Brain pericyte (primary cell): ENCODE measurements at places on chromosomes 7 and 10.

GRCh38 chr7:36314491-36314890, 75.2 kb upstream of the ANLN start:
- DNase-seq = no peak

GRCh38 chr7:25527665-25528170, 299.4 kb upstream of the NPVF start:
- no peak for DNase-seq

DNA sequence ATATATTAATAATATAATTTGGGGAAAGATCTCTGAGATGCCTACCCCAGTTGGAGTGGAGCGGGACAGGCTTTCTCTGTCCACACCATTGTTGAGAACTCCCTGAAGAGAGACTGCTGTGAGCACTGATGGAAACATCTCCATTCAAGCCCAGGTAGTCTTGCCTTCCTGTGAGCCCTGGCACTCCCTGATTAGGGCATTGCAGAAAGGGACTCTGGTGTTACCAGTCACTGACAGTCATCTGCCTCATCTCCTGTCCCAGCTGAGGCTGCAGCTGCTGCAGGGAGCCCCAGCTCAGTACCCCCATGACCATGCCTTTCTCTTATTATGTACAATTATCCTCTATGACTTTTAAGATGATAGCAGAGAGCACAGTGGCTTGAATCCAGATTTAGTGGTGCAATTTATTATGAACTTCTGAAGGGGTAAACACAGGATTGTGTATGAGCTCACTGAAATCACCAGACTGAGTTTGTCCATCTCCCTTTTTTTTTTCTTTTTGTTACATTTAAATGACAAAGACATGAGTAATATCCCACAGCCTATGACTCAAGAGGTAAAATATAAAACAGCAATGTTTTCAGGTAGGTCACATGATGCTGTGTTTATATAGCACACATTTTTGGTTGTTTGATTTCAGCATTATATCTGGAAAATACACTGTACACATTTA, 236.9 kb downstream of the SLC25A13 start:
- no peak for DNase-seq

DNA sequence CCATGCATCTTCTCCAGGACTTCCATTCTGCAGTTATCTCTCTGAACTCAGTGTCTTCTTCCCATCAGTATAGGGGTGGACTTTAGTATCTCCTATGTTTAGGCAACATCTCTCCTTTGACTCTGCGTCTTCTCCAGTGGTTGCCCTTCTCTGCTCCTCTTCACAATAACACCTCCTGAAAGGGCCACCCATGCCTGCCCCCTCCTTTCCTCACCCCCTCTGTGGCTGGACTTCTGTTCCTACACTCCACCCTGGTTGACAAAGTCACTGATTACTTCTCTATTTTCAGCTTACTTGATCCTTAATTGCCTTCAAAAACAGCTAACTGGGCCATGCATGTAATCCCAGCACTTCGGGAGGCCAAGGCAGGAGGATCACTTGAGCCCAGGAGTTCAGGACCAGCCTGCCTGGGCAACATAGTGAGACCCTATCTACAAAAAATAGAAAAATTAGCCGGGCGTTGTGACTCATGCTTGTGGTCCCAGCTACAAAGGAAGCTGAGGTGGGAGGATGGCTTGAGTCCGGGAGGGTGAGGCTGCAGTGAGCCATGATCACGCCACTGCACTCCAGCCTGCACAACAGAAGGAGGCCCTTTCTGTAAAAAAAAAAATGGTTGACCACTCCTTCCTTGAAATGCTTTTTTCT, 13.7 kb downstream of the SRGN start:
- DNase-seq = no peak

DNA sequence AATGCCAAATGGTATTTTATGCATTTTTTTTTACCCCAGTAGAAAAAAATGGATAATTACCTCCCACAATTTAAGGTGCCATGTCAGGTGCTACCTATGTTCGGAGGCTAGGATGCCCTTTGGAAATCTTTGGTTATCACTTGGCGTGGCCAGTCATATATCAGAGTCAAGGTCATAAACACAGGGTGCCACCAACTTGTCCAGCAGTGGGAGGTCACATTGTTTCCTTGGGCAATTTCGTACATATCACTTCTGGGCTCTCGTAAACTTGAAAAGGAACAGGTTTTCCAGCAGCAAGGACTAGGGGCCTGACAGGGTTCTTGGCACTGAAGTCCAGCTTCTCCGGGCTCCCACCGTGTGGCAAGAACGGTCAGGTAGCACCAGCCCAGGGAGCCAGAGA, 48.0 kb upstream of the BHLHA15 start:
- no peak for DNase-seq

GRCh38 chr7:144414815-144415214, 11.3 kb upstream of the NOBOX start:
- no peak for DNase-seq

DNA sequence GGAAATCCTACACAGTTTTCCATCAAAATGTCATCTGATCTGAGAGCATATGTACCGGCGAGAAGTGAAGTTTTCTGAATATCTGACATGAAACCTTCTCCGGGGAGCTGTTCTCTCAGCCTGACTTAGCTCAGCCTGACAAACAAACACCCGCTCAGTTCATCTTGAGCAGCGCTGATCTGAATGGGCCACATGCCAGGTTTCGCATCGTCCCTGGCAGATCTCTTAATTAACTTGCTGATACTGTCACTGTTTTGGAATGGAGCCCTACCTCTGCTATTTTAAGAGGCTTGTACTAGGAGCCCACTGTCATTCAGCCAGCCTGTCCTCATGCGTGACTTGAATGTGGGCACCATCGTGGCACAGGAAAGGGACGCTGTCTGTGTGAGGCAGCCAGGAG, 109.2 kb downstream of the STRA8 start:
- DNase-seq = no peak

DNA sequence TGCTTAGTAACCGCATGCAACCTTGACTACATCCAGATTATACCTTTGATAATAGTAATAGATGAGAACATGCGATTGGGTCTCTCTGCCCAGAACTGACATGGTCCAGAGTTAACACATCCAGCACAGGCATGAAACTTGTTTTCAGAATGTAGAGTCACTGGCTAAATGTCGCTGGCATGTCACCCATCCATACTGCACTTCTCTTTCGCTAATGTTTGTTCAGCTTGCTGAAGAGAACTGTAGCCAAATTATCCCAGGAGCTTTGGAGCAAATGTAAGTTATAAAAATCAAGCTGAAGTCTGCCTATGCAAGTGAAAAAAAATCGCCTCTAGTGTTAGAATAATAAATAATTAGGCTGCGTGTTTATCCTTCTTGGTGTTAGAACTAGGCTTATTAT, 98.2 kb downstream of the PRTFDC1 start:
- no peak for DNase-seq

DNA sequence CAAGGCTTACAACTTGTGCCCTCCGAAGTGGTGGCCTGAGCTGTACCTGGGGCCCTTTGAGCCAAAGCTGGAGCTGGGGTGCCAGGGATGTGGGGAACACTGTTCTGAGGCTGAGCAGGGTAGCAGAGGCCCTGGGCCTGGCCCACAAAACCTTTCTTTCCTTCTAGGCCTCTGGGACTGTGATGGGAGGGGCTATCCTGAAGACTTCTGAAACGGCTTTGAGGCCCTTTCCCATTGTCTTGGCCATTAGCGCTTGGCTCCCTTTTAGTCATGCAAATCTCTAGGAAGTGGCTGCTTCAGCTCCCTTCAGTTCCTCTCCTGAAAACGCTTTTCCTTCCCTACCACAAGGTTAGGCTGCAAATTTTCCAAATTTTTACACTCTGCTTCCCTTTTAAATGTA, 16.8 kb upstream of the CRYGN start:
- no peak for DNase-seq

GRCh38 chr10:72472306-72472705, 117.6 kb upstream of the DNAJB12 start:
- no peak for DNase-seq

DNA sequence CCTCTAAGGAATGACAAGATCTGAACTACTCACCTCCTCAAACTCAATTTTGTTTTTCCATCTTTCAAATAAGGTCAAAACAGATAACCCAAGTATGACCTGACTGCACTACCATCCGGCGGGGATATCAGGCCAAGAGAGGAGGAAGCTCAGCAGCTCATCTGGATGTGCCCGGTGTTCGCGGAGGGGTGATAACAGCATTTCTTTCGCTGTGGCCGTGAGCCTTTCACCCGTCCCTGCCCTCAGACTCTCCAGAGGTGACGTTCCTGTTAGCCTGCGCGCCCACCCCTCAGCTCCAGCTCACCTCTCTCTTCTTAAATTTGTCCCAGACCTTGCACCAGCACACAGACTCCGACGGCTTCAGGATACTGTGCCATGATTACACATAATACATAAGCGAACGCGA, 526 bp downstream of the ZNF248 start:
- no peak for DNase-seq
